Activated T-cell treated with anti-CD3 and anti-CD28 coated beads, Interleukin-2, amount 50 U/mL, for 24 hours (primary cell): ENCODE measurements at places on chromosomes 11 and 22.

- no peak for DNase-seq
Observed at GRCh38 chr11:65185869-65186341, 4.2 kb downstream of the CAPN1 start.

DNA sequence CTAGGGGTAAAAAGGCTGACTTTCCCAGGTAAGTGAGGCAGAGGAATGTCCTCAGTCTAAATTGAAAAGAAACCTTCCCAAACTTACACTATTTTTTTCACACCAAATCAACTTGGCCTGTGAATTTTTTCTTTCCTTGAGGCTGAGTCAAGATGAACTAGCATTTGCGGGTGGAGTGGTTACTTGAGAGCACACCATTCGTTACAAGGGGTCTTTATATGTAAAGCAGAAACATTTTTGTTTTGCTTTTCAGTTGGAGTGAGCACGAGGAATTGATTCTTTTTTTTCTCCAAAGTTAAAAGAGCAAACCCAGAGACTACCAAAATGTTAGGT, 36.4 kb downstream of the MAML2 start:
- no peak for DNase-seq

GRCh38 chr22:35451592-35451991, 51.7 kb downstream of the MCM5 start:
- DNase-seq: no peak

DNA sequence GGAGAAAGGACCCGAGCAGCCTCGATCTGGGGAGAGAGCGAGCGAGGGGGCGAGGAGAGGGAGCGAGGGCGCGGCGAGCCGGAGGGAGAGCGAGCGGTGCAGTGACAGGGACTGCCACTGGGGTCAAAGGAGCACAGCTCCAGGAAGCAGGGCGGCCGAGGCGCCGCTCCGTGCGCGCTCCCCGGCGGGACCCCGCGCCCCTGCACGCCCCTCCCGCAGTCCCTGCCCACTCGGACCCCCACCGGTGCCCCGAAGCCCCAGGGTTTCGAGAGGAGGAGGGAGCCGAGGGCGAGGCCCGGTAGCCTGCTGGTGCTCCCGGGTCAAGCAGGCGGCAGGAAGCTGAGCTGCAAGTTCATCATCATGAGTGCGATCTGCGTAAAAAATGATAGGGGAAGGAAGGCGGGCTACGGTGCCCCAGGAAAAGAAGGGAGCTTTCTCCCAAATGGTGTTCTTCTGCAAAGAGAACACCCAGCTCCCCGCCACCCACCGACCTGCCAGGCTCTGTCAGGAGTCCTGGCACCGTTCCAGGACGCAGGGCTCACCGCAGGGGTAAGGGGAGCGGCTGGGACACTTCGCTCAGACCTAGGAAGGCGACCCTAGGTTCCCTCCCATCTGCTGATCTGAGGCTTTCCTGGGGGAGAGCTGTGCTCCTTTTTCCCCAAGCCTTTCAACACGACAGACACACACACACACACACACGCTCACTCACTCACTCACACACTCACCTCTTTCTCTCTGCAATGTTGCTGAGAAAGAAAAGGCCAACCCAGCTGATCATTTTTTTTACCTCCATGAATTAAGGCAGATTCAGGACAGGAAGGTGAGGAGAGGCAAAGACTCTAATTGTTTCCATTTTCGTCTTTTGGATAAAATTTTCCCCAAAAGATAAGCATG, at the start of gene MPPED2:
TSS of gene MPPED2 (minus strand) at position 103 of the 894 bp plus-strand sequence. CDS start 5,980 bp downstream, outside the sequence.
- peak; percentile 47 for DNase-seq

GRCh38 chr11:61834278-61835048, 6.4 kb downstream of the FADS2 start:
- peak; percentile 59 for DNase-seq

DNA sequence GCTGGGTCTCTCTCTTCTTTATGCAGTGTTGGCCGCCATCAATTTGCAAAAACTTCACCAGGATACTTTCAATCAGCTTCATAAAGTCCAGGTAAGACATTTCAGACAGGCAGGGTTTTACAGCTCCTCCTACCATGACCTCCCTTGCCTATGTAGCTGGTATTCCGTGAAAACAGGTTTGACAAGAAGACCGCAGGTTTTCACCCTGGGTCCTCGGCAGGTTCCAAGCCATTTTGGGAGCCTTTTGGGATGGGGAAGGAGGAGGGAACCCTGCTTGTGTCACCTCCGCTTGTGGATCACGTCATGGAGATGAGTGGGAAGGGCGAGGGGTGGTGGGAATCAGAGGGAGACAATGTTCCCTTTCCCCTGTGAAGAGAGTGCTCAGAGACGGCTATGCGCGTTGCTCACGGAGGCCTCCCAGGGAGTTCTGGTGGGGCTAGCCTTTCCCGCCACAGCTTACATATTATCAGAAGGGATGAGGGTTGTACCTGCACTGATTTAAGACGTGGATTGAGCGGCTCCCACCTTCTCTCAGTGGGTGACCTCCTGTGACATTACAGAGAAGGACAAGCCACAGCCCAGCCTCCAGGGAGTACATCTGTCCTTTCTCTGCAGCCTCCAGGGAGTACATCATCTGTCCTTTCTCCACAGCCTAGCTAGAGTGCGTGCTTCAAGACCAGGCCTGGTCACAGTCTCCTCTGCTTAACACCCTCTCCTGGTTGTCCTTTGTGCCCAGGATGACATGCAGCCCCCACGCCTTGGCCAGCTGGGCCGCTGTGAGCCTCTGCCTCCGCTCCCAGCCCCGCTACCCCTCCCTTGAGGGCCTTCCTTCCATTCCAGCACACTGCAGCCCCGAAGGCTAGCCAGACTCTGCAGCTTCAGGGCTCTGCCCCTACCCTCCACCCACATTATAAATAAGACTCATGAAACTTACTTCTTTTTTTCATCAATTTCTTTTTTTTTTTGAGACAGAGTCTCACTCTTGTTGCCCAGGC, 17.2 kb downstream of the GLB1L3 start:
- no peak for DNase-seq

- DNase-seq: no peak
Observed at GRCh38 chr22:40876907-40877306, 15.0 kb upstream of the DNAJB7 start.

GRCh38 chr11:31687861-31688260, 123.3 kb downstream of the PAX6 start:
- DNase-seq: no peak

GRCh38 chr11:16095756-16096155, 260.6 kb downstream of the SOX6 start:
- DNase-seq: no peak
